ENCODE measurements at places on chromosomes 1 and 21.
A peak's percentile ranks its signal among the peaks of the same experiment; 100 is the strongest.

DNA sequence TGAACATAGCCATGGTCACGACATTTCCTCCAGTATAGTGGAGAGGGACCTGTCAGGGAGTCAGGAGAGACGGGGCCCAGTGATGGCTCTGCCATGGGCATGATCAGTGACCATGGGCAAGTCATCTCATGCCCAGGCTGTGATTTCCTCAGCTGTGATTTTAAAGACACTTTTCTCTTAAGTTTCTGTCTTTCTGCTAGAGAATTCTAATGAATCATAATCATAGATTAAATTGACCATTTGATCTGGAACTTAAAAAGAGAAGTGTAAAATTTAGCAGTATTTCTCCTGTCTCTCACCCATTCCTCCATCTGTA lies 112.7 kb downstream of the USP25 start:
- DNase-seq = no peak

- DNase-seq = no peak
Observed at GRCh38 chr1:14956579-14957195, 196.9 kb upstream of the TMEM51 start.

- no peak for DNase-seq
Observed at GRCh38 chr1:1033731-1034438, 14.0 kb downstream of the AGRN start.

- peak; percentile 44 for DNase-seq
Observed at GRCh38 chr1:30286241-30286987, 437.0 kb downstream of the MATN1 start.

DNA sequence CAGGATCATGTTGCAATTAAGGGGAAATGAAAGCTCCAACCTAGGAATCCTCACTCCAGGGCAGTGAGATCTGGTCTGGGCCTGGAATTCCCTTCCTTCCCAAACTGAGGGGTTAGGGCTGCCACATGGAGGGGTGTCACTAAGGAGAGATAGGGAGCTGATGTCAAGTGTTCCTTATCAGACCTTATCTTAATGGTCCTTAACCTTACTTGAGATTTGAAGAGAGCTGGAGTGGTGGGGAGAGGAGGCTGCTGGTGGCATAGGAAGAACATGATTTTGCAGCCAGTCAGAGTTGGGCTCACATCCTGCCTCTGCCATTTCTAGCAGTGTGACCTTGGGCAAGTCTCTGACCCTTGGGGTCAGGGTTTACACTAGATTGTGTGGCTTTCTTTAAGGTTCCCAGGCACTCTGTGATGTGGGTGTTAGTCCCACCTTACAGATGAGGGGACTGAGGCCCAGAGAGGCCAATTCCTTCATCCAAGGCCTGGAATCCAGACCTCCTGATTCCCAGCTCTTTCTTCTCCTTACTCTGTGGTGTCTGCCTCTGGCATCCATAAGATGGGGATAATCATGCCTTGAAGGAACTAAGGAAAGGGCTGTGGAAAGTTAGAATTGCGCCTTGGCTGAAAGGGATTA lies 56.3 kb upstream of the SYNC start:
- DNase-seq = no peak

DNA sequence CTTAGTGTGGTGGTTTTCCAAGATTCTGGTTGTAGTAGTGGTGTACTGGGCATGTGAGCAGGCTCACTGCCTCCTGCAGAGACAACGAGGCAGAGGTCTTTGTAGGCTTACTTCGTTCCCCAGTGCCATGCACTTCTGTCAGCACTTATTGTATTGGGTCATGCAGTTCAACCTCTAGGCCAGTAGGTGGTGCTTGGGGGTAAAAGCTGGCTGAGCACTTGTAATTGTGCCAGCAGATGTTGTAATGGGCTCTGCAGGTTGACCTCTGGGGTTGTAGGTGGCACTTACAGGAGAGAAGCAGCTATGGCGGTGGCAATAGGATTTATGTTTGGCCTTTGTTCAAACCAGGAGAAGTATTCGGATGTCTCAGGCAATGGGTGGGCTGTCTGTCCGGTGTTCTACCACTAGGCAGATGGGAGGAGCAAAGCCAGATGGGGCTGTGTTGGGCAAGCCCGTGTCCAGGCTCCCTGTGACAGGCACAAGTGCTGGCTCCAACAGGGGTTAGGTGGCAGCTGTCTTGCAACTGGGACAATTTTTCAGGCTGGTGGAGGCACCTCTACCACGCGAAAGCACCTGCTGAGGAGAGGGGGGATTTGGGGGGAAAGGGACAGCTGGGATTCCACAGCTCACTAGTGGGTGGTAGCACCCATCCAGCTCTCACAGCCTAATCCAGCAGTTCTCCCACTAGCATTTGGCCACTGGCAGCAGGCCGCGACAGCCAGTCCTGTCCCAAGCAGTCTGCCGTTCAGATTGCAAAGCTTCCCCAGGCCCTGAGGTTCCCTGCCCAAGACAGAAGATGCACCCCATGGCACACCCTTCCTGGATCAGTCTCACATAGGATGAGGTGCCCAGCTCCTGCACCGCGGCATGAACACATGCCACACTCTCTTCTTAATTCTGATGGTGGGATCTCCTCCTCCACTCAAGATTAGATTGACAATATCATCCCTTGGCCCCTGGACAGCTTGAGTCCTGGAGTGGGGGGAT lies 274.5 kb downstream of the CTH start:
- peak; percentile 66 for DNase-seq

GRCh38 chr21:42198929-42199867 lies 19.7 kb upstream of the ABCG1 start:
- DNase-seq = peak; percentile 16

DNA sequence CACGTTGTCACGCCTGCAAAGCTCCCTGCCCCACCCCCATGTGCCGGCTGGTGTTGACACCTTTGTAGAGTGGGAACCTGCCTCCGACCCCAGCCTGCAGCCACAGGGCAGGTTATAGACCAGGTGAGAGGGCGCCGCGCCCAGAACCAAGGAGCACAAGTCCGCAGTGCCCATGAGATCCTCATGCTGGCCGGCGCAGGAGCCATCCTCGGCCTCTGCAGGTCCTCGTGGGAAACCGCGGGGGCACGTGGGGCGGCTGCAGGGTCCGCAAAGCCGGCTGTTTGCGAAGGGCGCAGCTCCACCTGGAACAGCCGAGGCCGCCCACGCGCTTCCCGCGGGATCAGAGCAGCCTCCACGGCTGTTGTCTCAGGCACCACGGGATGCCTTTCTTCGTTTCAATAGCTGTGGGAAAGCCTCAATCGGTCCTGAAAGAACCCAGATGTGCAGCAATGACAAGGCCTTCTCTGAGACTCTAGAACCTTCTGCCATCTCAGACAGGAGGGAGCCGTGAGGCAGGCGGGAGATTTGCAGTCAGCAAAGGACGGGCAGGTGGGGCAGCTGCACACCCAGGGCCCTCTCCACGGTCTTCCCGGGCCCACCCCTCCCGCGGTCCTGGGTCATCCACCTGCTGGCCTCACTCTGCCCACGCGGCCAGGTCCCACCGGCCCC lies 29.9 kb downstream of the POFUT2 start:
- DNase-seq = peak; percentile 46

- DNase-seq = no peak
Observed at GRCh38 chr1:219330001-219330400, 156.3 kb downstream of the LYPLAL1 start.

- no peak for DNase-seq
Observed at GRCh38 chr21:31064803-31065202, 26.5 kb upstream of the KRTAP19-8 start.

GRCh38 chr1:21781815-21782348 lies 1.1 kb downstream of the USP48 start:
- peak; percentile 43 for DNase-seq

DNA sequence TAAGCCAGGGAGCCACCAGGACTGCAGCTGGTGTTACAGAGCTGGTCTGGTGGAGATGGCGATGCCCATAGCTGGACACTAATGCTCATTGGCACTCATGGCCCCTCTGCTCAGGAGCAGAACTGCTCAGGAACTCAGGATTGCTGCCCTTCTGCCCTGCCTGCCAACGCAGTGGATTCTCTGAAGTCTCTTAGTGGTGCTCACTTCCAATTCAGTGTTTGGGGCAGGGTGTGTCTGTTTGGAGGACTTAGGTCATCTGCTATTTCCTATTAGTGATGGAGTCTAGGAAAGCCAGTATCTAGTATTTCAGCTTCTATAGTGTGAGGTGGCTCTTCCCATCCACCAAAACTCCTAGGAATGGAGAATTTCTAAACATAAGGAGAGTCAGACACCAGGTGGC lies 29.1 kb downstream of the S100A10 start:
- no peak for DNase-seq

DNA sequence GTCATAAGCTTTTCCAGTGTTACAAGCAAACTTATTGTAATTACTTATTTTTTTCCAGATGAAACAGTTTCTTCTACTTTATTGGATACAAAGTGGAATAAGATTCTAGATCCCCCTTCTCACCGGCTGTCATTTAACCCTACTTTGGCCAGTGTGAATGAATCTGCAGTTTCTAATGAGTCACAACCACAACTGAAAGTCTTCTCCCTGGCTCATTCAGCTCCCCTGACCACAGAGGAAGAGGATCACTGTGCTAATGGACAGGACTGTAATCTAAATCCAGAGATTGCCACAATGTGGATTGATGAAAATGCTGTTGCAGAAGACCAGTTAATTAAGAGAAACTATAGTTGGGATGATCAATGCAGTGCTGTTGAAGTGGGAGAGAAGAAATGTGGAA lies 95.5 kb downstream of the ZFYVE9 start:
- DNase-seq = no peak

GRCh38 chr1:237975903-237976302 lies 85.2 kb upstream of the ZP4 start:
- no peak for DNase-seq

DNA sequence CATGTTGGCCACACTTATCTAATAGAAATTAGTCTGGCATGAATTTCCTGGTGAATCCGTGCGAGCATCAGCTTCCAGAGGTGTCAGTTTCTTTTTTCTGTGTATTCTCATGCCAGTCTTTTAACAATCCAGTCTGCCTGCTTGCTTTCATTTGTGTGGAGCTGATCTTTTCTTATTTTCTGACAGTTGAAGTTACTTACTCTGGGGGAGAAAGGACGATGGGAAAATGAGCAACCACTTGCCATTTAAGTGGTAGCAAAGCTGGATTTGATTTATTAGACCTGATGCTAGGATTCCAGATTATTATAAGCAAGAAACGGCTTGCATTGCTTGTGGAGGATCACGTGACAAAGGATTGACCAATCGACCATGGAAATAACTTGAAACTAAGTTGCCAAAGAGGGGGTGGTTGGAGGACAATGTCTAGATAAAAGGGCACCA lies 24.3 kb upstream of the APP start:
- no peak for DNase-seq

DNA sequence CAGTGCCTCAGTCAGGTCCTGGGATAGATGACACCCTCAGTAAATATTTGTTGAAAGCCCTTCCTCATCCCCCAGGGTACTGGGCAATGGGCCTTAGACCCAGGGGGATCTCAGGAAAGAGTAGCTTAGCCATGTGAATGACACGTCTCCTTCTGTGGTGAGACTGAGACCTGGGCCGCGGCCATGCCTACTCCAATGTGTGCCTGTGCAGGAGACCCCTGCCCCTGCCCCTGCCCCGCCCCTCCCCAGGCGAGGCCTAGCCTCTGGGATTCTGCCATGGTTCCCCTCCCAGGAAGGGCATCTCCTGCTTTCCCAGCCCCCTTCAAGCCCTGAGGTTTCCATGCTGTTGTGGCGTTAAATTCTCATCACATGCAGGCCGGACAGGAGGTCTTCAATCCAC lies 7.1 kb downstream of the MYOM3 start:
- DNase-seq = no peak

DNA sequence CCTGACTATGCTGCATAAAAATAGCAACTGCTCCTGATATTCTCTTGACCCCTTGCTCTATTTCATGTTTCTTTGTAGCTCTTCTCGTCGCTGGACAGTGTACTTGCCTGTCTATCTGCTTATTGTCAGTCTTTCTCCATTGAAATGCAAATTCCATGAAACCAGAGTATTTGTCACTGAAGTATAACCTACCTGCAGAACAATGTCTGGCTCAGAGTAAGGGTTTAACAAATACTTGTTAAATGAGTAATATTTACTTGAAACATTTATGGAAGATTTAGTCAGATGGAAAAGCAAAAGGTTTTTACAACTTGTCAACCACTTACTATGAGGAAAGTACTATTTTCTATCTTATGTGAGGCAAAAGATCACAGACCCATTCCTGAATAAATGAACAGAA lies 19.9 kb upstream of the ERICH3 start:
- no peak for DNase-seq

Data from ecto neural progenitor cell (in vitro differentiated cells).